ENCODE measurements at places on chromosomes 3 and 15.

DNA sequence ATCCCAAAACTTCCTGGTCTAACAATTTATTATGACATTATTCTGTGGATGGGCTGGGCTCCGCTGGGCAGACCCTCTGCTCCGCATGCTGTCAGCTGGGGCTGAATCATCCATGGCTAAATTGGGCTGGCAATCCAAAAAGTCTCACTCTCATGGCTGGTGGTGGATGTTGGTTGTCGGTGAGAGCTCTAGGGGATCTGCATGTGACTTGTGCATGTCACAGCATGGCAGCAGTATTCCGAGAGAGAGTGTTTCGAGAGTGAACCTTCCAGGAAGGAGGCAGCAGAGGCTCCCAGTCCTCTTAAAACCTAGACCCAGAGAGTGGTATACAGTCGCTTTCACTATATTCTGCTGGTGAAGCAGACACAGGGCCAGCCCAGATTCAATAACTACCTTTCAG is 9.9 kb downstream of the RARB start:
- DNase-seq: no peak

DNA sequence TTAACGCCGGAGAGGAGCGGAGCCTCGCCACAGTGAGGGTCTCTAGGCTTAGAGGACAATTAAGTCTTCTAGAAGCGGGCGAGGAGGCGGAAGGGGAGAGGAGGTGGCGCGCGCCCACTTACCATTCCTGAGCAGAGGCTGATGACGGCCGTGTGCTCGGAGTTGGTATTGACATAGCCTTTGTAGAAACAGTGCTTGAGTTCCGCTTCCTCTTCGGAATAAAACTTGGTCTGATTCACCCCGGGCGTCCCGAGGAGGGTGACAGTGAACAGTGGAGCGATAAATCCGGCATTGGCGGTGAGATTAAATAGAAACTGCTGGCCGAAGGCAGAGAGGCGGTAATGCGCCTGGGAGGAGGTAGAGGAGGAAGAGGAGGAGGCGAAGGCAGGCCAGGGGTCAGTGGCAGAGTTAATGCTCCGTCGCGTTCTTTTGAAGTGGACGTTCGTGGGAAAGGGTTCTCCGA is 1.3 kb downstream of the ADAMTS9 start:
- no peak for DNase-seq

DNA sequence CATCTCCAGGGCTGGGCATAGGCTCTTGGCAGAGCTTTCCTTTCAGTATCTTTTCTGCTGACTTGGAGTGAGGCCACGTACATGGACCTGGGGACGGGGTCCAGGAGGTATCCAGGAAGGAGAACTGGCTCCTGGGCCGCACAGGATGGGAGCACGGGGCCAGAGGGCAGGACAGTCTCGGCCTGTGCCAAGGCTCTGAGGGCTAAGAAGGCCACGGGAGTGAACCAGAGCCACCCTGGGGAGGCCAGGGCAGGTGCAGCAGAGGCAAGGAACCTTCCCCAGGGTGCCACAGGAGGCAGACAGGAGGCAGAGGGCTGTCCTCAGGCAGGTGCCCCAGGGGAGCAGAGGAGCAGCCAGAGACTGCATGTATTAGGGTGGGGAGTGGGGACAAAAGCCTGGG is 50.3 kb downstream of the PLXNA1 start:
- no peak for DNase-seq

- DNase-seq: no peak
Measured at GRCh38 chr3:60294181-60294580, 957.1 kb downstream of the FHIT start.

DNA sequence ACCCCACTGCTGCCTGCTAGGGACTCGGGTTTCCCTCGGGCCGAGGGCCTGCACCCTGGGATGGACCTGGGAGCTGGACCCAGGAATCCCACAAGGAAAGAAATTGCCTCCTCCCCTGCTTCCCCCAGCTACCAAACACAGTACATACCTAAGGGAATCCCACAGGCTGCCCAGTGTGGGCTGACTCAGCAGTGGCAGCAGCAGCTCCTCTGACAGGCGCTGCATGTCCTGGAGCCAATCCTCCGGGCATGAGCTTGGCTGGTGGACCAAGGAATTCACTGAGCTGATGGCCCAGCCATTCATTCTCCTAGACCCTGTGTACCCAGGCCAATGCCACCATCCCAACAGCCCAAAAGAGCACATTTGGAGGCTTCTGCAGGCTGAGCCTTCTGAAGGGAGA is 9.5 kb upstream of the LTK start:
- no peak for DNase-seq

- no peak for DNase-seq
Measured at GRCh38 chr3:189589179-189589569, 42.0 kb upstream of the TP63 start.

DNA sequence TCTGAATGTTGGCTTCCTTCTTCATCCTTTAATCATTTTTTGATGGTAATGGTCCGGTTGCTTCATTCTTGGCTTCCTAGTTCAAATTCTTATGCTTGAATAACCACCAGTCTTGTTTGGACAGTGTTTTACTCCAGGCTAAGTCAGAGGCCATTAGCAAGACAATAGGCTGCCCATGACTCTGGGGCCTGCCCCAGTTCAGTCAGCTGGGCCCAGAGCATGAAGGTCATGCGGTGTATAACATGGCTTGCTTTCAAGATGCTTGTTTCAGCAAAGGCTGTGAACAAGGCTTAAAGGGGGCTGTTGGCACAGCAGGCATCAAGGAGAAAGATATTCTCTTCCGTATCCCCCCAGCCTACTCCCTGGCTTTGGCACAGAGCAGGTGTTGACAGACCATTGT is 13.7 kb downstream of the TM4SF18 start:
- no peak for DNase-seq

DNA sequence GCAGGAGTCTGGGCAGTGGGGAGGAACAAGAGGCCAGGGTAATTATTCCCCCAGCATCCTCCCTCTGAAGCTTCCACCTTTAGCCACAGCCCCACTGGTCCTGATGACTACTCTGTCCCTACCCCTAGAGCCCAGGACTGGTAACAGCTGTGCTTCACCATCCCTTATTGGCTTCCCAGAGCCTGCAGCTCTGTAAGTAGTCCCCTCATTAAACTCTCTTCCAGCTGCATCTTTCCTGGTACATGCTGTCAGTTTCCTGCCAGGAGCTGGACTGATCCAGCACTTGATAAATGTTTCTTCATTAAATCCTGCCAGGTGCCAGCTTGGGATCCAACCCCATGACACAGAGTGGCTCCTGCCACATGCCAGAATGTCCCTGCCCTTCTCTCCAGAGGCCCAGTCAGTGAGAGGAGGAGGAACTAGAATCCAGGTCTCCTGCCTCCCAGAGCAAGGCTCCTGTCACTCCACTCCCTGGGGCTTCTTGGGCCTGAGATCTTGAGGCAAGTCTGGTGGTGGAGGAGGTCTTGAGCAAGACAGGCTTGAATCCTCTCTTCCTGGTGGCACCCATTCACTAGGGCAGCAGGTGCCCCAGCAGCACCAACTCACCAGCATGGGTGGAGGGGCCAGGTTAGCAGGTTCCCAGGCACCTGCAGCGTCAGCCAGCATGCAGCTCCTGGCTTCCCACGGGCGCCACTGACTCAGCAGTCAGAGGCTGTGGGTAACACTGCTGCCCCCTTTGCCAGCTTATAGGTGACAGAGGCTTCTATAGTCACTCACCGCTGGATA is 27.6 kb downstream of the FBXW12 start:
- no peak for DNase-seq

GRCh38 chr3:178386401-178386800 is 149.8 kb upstream of the KCNMB2 start:
- DNase-seq: no peak

GRCh38 chr3:184568924-184569829 is 7.6 kb downstream of the EPHB3 start:
- peak; percentile 83 for DNase-seq

DNA sequence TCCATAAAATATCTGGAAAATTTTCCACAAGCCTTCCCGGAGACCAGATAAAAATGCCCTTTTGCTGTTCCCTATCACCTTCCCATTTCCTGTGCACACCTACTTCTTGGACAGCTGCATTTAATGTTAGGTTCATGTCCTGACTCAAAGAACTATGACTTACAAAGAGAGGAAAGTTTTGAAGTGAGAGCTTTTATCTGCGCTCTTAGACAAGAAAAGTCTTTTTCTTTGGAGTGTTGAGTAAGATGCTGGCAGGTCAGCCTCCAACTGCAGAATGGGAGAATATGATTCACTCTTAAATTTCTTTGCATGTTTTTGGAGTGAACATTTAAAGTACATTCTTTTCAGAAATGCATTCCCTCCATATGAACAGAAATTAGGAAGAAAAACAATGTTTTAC is 147.3 kb upstream of the DPH6 start:
- DNase-seq: no peak

DNA sequence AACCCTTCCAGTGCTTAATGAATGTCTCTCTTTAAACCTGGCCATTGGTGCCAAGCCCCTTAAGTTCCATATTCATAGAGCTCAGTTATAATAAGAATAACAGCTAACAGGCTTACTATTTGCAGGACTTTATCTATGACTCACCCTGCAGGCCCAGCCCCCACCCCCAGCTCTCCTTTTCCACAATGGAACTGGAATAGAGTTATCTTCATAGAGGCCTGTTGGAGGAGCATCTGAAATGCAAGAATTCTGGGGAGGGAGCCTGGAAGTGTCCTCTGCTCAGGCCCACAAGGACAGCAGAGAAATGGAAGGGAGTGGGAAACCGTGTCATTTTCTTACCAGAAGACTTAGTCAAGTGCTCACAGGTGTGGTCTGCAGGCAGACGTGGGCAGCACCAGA is 52.8 kb downstream of the SEMA5B start:
- no peak for DNase-seq

DNA sequence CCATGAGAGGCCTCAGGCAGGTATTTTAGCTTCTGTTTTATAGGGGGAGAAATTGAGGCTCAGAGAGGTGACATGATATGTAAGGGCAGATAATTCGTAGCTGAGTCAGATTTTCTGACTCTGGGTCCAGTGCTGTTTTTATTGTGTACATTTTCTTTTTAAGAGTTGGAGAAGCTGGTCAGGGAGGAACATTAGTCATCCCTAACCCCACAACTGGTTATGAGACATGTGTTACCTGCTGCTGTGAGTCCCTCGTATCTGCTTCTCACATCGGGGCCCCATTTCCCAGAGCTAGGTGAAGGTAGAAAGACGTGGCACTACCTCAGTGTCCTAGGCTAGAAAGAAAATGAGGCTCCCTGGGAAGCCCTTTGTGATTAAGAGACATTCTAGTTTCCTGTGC is 28.6 kb downstream of the GALNT15 start:
- no peak for DNase-seq

DNA sequence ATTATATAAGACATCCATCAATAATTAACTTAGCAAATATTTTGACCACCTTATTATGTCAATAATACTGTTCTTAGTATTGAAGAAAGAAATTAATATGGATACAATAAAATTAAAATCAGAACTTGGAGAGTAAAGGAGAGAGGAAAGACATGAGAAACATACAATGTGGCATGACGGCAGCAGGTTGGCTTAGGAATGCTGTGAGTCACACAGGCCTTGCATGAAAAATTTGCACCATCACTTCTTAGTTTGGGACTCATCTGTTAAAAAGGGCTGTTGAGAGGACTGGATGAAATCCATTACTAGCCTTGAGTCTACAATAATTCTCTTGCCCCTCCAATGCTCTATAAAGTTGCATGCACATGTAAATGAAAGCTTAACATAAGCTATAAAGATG is 880.8 kb downstream of the ROBO1 start:
- no peak for DNase-seq

- no peak for DNase-seq
Measured at GRCh38 chr15:68784206-68784605, 36.5 kb downstream of the ANP32A start.

DNA sequence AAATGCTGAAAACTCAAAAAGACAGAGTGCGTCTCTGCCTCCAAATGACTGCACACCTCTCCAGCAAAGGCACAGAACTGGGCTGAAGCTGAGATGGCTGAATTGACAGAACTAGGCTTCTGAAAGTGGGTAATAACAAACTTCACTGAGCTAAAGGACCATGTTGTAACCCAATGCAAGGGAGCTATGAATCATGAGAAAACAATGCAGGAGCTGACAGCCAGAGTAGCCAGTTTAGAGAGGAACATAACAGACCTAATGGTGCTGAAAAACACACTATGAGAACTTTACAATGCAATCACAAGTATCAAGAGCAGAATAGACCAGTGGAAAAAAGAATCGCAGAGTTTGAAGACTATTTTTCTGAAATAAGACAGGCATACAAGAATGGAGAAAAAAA is 10.1 kb upstream of the AVEN start:
- no peak for DNase-seq

DNA sequence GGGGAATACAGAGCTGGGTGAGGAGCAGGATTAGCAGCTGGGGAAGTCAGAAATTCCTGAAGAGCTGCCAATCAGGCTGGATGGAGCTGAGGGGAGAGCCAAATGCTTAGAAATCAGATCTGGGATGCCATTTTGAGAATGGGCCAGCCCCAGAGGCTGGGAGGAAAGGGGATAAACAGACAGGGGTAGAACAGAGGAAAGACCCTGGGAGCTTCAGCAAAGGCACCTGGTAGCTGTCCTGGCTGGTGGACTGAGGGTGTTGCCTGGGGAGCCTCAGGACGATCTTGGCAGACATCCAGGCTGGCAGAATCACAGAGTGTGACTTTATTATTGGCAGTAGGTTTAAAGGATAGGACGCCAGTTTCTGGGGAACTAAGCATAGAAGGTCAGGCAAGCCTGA is 97.8 kb downstream of the SQOR start:
- DNase-seq: no peak

GRCh38 chr15:69480932-69481331 is 28.3 kb downstream of the RPLP1 start:
- DNase-seq: no peak

DNA sequence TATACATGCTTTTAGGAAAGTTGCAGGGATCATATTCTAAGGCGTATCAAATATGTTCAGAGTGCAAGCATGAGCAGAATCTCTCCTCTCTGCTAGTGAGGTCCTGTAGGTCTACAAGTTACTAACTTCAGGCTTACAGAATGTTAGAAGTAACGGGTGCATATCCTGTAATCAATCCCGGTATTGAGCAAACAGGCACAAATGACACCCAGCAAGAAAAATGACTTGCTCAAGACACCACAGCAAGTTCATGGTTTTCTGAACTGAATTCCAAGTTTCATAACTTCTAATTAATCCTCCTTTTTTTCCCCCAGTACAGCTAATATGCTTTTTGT is 353.9 kb upstream of the TPRG1 start:
- DNase-seq: no peak

- DNase-seq: no peak
Measured at GRCh38 chr3:183064475-183064874, 34.8 kb downstream of the MCCC1 start.

DNA sequence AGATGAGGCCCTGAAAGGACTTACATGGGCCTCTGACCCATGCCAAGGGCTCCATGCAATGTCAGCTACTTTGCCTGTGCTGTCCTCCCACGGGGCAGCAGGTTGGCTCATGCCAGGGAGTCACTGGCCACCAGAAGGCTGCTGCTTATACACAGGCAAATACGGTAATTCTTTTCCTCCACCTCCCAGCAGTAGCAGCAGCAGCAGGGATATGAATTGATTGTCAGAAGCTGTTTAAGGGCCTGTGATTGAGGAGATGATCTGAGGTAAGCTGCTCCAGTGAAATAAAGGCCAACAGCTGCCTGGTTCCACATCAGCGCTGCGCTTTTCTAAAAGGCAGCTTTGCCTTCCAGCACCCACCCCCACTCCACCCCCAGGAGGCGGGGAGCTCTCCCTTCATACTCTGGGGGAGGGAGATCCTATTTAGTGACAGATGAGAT is 250.5 kb downstream of the SHQ1 start:
- DNase-seq: no peak

- DNase-seq: no peak
Measured at GRCh38 chr15:45163508-45163856, 24.3 kb downstream of the SHF start.

Data from GOT3 (cell line).